ENCODE measurements at places on chromosomes 11 and 22.
A peak's percentile ranks its signal among the peaks of the same experiment; 100 is the strongest.

DNA sequence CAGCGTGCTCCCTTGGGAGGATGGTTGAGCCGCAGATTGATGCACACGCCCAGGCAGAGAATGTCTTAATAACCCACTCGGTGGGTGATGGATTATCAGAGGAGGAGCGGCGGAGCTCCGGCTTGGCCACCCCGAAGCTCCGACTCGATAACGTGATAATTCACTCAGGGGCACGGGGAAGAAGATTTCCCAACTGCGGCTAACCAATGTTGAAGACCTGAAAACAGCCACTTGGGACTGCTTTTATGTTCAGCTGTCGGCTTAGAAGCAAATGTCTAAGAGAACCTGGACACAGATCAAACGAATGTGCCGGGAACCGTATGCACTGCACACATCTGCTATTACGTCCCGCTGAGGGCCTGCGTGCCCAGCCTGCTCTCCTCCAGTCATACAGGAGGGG lies 206.8 kb upstream of the CADM1 start:
- no peak for DNase-seq

DNA sequence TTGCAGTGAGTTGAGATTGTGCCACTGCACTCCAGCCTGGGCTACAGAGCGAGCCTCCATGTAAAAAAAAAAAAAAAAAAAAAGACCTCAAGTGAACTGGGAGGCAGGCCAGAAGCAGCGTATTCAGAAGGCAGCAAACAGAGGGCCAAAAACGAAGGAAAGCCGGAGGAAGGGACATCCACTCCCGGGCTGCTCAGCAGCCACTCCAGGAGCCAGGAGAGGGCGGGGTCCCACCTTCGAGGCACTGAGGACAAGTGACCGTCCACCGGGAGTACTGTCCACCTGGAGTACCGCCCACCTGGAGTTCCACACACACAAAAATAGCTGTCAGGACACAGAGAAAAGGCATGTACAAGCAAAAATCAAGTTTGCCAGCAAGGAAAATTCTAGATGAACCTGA lies 5.5 kb downstream of the TOLLIP start:
- DNase-seq, result no peak

GRCh38 chr11:13666708-13667107 lies 1.8 kb upstream of the FAR1 start:
- DNase-seq, result no peak

DNA sequence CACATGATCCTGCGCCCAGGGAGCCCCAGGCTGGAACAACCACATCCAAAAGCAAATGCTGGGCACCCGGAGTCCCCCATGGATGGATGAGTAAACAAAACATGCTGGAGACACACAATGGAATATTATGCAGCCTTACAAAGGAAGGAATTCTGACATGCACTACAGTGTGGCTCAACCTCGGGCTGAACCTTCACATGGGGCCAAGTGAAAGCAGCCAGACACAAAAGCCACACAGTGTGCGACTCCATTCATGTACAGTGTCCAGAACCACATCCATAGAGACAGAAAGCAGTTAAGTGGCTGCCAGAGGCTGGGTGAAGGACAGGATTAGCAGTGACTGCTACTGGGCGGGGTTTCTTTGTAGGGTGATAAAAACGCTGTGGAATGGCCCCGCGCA lies 10.1 kb downstream of the POLR3H start:
- DNase-seq, result no peak

DNA sequence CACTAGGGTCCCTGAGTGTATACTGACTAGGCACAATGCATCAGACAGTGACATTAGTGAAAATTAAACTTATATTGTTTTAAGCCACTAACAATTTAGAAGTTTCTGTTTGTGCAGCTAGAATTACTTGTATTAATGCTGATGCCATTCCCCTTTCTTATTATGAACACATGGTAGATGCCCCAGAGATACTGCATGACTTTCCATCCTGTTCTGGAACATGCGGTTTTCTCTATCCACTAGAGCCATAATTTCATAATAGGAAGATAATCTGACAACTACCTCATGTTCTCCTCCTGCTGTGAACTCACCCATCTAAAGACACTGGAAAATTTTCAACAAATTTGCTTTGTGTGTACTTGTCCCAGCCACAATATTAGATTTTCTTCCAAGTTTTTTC lies 1256.4 kb downstream of the FAM181B start:
- no peak for DNase-seq

GRCh38 chr11:1263010-1263409 lies 40.1 kb downstream of the MUC5B start:
- no peak for DNase-seq

GRCh38 chr11:8018484-8019313 lies 31.6 kb downstream of the EIF3F start:
- peak; percentile 59 for DNase-seq

DNA sequence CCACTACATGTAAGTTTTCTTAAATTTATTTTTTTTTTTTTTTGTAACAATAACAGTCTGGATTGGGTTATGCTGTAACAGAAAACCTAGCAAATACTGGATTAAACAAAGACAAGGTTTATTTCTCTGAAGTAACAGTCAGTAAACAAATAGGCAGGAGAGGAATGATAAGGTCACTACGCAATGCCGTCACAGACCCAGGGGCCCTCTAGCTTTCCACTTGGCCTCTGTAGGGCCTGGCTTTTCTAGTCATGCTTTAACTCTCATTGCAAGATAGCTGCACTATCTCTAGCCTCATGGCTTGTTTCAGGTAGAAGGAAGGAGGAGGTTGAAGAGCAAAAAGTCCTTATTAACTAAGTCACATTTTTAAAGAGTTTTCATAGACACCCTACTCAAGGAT lies 6.5 kb downstream of the OR10A6 start:
- no peak for DNase-seq

DNA sequence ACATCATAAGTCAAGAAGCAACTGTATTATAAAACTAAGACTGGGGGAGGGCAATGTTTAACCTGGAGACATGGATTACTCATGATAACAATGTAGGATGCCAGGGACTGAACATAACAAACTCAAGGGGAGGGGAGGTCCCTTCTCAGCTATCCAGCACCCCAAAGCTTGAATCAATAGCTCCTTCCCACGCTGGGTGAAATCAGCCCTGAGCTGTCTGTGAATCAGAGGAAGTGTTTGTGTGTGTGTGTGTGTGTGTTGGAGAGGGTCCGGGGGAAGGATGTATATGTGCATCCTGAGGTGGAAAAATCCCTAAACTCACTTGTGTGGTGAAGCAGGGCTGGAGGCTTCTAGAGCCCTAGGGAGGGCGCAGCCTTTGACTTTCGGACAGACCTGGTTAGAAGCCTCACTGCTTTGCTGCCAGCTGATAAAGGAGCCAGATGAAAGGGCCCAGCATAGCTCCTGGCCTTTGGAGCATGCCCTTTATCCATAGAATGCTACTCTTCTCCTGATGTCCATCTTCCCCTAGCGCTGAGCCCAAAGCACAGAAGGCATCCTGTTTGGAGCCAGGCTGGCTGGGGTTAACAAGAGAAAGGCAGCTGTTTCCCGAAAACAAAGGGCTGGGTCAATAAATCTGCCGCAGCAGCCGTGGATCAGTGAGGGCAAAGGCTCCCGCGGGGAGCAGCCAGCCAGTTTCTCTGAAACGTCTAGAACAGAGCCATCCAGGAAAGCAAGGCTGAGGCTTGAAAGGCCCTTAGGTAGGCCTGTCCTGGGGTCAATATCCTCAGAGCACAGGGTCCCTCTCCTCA lies 35.8 kb downstream of the TNKS1BP1 start:
- DNase-seq, result no peak

GRCh38 chr11:66264914-66265313 lies 3.5 kb upstream of the RAB1B start:
- no peak for DNase-seq

DNA sequence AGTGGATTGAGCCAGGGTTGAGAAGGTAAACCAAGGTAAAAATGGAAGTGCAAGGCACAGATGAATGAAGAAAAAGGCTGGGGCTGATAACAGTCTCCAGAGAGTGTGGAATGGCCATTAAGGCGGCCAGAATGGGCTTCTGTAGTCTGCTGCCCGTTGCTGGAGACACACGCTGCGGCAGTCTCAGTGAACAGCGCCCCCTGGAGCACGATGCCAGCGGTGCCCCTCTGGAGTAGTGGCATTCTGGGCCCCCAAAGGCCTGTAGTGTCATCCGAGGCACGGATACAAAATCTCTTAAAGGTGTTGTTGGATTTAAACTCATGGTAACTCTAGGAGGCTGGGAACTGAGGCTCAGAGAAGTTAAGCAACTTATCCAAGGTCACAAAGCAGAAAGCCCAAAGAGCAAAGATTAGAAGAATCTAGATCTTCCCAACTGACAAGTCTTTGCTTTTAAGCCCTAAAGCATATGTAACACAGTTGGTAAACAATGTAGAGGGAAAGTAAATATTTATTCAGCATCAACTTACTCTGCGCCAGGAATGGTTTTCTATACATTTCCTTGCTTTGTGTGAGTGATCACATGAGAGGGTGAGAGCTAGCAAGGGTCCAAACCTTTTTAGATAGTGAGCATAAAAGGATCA lies 18.2 kb downstream of the KCNJ1 start:
- DNase-seq, result peak; percentile 69

DNA sequence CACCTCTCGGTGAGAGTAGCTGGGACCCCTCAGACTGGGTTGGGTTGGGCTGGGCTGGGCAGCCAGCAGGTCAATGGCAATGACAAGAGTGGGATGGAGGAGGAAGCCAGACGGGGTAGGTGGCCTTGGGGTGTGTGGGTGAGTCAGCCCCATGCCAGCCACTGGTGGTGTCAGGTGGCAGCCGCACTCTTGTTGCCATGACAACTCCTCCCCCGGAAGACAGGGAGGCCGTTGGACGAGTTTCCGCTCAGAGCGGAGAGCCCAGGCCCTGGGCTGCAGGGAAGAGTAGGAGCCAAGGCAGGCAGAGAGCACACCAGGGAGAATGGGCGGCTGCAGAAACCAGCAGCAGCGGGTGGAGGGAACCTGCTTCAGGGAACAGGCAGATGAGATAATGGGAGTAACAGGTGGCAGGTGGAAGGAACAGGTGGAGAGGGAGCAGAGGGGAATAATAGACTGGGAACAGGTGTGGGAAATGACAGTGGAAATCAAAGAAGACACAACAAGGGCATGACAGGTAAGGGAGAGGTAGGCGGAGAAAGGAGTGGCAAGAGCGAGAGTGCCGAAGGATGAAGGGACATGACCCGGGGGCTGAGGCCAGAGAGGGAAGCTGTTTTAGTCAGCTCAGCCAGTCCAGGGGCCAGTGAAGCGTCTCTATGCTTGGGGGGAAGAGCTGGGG lies 8.7 kb downstream of the SPTBN2 start:
- peak; percentile 36 for DNase-seq

DNA sequence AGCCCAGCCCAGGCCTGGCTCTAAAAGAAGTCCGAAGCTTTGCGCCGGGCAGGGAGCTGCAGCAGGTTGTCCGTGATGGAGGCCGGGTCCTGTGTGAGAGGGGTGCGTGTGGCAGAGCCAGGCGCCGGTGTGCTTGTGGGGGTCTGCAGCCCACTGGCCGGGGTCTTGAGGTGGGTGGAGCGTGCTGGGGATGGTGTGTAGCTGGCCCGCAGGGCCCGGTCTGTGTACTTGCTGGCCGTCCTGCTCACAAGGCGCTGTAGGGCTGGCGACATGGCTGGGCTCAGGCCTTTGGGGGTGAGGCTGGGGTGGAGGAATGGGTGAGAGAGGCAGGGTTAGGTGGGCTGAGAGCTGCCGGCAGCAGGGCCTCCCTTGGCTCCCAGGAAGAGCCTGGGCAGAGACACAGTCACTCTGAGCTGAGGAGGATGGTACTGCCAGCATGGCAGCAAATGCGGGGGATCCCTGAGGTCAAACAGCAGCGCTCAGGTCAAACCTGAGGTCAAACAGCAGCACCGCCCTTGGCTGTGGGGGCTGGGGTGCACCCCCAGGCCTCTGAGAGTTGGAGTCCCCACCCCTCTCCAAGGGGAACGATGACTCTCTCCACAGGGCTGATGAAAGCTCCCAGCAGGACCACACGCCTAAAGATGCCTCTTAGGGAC lies 3.2 kb downstream of the TSSK2 start:
- no peak for DNase-seq

- no peak for DNase-seq
Observed at GRCh38 chr22:32327066-32327465, 30.6 kb upstream of the RFPL3 start.

GRCh38 chr22:31233001-31233400 lies 20.9 kb downstream of the LIMK2 start:
- DNase-seq, result no peak

GRCh38 chr22:48096411-48096810 lies 1334.0 kb downstream of the TBC1D22A start:
- no peak for DNase-seq

- DNase-seq, result no peak
Observed at GRCh38 chr11:61730240-61730994, 22.0 kb upstream of the MYRF start.

DNA sequence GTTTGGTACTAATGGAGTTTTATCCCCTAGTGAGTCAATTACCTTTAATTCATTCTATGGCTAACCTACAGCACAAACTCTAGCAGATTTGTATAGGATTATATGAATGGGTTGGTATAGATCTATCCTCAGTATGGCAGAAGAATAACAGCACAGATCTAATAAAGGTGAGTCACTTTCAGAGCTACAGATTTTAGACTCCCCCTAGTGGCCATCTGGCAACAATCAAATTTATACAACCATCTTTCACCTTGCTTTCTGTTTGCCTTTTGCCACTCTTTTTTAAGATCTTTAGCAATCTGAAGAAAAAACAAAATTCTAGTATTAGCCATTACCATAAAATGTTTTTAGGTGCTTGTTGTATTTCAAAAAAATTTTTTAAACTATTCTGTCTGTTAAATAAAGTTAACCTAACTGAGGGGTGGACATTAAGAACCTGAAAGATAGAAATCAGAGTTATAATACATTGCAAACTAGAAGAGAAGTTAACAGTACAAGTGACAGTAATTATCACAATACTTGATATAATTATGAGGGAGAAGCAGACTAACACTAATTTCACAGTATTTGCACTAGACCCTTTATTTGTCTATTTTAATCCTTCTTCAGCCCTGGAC lies 25.8 kb downstream of the DDIAS start:
- peak; percentile 29 for DNase-seq

GRCh38 chr11:17238377-17238776 lies 30.6 kb upstream of the PIK3C2A start:
- no peak for DNase-seq

GRCh38 chr11:66268952-66269905 lies 790 bp downstream of the RAB1B start:
- no peak for DNase-seq

DNA sequence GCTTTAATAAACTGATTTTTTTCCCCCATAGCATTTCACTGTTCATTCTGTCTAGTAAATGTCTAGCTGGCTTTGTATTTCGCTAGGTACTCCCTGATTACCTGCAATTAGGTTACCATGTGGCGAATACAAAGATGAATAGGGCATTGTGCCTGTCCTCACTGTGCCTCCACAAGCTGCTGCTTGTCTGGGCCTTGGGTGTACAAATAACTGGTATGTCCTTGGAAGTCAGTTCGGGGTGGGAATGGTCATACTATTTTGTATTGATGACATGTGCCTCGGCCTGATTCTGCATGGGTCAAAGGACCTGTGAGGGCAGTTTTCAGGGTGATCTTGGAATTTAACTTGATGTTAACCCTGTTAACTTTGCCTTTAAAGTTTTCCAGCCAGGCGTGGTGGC lies 11.4 kb downstream of the RBM4 start:
- DNase-seq, result no peak

Measured in activated gamma-delta T cell treated with Interleukin-2 at 50 U/mL for 16 hours (primary cell).